ENCODE measurements at places on chromosomes 6 and 20. TPM values are rescaled to one million over a fixed set of nuclear protein-coding genes. Genes with fewer than 3 reads are reported as not detected.

- no peak overlapping the region for H3K4me3 ChIP-seq
- H3K36me3 ChIP-seq, result no peaks in the 10 kb centered on the region
- no peak for DNase-seq
- H3K4me1 ChIP-seq, result no peaks in the 10 kb centered on the region
Observed at GRCh38 chr6:167770291-167770955, 56.3 kb upstream of the AFDN start.

DNA sequence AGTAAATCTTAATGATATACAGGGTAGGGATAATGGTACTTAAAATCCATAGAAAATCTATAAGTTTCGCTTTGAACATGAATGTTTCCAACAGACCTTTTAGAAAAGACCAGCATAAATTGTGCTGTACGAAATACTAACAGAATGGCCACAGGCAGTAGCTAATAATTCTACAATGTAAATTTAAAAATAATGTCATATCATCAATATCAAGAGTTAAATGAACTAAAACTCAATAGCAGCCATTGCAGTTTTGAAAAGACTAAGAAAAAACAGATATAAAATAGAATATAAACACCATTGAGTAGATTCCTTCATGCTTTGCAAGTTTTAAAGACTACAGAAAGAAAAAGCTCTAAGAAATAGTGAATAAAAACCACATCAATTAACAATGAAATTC lies 14.7 kb downstream of the TBC1D32 start:
- H3K4me1 ChIP-seq, result no peaks in the 10 kb centered on the region
- no peaks in the 10 kb centered on the region for H3K27me3 ChIP-seq
- H3K4me3 ChIP-seq, result no peak overlapping the region
- no peaks in the 10 kb centered on the region for H3K36me3 ChIP-seq
- no peak overlapping the region for H3K27ac ChIP-seq
- no peak for DNase-seq

GRCh38 chr20:40422656-40423055 lies 266.4 kb downstream of the MAFB start:
- no peaks in the 10 kb centered on the region for H3K4me1 ChIP-seq
- H3K36me3 ChIP-seq, result no peaks in the 10 kb centered on the region
- no peak overlapping the region for H3K4me3 ChIP-seq
- DNase-seq, result no peak
- no peak overlapping the region for H3K27ac ChIP-seq

- H3K4me3 ChIP-seq, result no peak overlapping the region
- H3K4me1 ChIP-seq, result no peaks in the 10 kb centered on the region
- no peak for DNase-seq
- H3K27ac ChIP-seq, result no peak overlapping the region
- H3K27me3 ChIP-seq, result peaks cover 4% of the 10 kb centered on the region
Observed at GRCh38 chr20:40336533-40336932, 352.5 kb downstream of the MAFB start.

DNA sequence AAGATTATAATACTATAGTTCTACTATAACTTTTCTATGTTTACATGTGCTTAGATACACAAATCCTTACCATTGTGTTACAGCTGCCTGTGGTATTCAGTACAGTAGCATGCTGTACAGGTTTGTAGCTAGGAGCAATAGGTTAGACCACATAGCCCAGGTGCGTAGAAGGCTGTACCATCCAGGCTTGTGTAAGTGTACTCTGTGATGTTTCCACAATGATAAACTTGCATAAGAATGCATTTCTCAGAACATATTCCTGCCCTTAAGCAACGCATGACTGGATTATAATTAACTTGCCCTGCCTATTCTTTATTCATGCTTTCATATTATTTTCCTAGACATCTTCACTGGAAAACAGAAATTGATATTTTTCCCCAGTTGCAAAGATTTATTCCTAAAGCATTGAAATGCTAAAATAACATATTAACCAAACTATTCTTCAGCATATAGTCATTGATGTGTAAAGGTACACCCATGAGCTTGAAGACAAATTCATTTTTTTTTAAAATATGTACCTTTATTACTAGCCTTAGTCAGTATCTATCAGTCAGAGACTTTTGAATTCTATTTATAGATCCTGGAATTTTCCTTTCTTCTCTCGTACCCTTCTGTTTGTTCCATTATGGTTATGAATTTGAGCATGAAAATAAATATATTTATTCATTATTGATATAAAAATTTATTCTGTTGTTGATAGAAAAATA lies 7.2 kb upstream of the CTAGE9 start:
- no peak overlapping the region for H3K4me3 ChIP-seq
- DNase-seq, result no peak
- no peaks in the 10 kb centered on the region for H3K4me1 ChIP-seq
- H3K36me3 ChIP-seq, result no peaks in the 10 kb centered on the region
- H3K27me3 ChIP-seq, result no peaks in the 10 kb centered on the region

DNA sequence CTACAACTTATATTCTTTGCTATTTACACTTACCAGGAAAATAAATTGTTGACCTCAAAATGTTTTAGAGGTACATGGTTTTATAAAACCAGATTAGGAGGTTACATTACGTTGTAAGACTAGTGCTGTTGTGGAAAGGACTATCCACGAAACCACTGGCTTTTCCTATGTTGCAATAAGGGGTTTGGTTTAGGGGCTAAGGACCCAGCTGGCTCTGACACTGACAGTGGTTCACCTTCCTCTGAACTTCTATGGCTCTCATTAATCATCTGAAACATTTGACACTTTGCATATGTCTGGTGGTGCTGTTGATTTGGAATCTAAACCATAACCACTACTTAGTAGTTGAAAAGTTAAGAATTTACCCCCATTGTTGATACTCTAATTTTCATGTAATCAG lies 186.7 kb downstream of the NKAIN2 start:
- H3K36me3 ChIP-seq, result no peaks in the 10 kb centered on the region
- H3K27ac ChIP-seq, result no peak overlapping the region
- no peaks in the 10 kb centered on the region for H3K4me1 ChIP-seq
- DNase-seq, result no peak
- no peaks in the 10 kb centered on the region for H3K27me3 ChIP-seq

DNA sequence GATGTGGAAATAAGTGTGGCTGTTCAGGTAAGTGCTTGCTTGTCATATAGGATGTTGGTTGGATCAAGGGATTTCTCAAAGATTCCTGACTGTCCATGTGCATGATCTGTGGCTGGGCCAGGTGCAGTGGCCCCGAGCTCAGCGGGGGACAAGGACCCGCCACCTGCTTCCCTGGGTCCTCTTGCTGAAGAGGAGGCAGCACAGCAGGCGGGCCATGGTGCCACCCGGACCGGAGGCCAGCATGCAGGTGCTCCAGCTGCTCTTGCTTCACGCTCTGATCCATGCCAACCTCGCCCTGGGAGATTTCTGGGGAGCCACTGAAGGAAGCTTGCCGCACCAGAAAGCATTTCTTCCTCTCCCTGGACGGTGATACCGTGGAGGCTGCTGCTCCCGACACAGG lies 173.8 kb downstream of the HIVEP2 start:
- no peaks in the 10 kb centered on the region for H3K27me3 ChIP-seq
- H3K27ac ChIP-seq, result no peak overlapping the region
- no peaks in the 10 kb centered on the region for H3K4me1 ChIP-seq
- no peaks in the 10 kb centered on the region for H3K36me3 ChIP-seq
- no peak for DNase-seq

- no peaks in the 10 kb centered on the region for H3K27me3 ChIP-seq
- peak; percentile 33 for DNase-seq
- no peak overlapping the region for H3K27ac ChIP-seq
- H3K36me3 ChIP-seq, result no peaks in the 10 kb centered on the region
Observed at GRCh38 chr20:51871943-51872342, 69.6 kb upstream of the SALL4 start.

DNA sequence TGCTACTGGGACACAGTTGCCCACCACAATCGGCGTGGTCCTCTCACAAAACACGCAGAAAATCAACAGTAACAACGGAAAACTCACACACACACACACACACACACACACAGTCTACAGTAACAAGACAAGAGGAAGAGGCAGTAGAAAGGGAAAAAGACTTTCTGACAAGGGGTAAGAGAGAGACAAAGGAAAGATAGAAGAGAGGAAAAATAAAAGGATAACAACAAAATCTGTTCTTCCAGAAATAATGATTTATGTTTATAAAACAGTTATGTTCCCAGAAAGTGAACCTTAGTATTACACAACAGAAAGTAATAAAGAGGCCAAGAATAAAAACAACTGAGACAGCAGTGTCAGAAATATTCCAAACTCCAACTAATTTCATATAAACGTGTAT lies 2.9 kb downstream of the RANBP9 start:
- H3K4me1 ChIP-seq, result peaks cover 22% of the 10 kb centered on the region
- H3K27me3 ChIP-seq, result no peaks in the 10 kb centered on the region
- H3K36me3 ChIP-seq, result no peaks in the 10 kb centered on the region
- no peak overlapping the region for H3K27ac ChIP-seq

DNA sequence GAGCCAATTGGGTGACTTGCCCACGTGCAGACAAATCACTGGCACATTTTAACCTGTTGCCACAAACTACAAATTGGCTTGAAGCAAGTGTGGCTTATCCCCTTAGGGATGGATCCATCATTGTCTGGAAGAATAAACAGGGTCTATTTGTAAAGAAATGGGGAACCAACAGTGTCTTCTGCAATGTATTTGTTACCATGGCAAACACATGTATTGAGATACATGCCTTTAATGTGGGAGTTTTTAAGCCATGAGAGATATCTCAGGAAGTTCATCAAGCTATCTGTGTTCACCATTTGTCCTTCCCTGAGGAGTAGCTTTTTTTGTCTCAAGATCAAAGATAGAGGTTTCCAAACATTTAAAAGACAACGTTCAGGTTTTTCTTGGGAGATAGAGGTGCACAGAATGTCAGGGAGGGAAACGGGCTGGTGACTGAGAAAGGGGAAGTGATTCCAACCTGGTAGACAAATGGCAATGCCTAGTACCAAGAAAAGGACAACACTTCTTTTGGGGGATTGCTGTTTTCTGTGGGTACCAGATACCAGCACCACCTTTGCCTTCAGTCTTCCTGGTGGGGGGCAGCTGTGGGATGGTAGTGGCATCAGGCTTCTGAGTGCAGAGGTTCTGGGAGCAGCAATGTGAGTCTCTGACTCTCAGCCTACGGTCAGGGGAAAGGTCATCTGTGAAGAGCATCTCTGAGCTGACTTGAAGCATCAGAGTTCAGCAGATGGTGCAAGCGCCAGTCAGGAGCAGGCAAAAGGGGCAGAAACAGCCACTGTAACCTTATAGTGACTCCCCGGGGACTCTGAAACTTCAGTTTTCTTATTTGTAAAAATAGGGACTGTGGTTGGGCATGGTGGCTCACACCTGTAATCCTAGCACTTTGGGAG lies 20.1 kb upstream of the BCAS1 start:
- H3K27ac ChIP-seq, result no peak overlapping the region
- DNase-seq, result no peak
- H3K27me3 ChIP-seq, result no peaks in the 10 kb centered on the region
- H3K36me3 ChIP-seq, result no peaks in the 10 kb centered on the region

- H3K36me3 ChIP-seq, result peaks cover 5% of the 10 kb centered on the region
- peak overlapping the region; percentile 4 for H3K27ac ChIP-seq
- H3K4me1 ChIP-seq, result peaks cover 24% of the 10 kb centered on the region
- H3K27me3 ChIP-seq, result no peaks in the 10 kb centered on the region
- no peak for DNase-seq
- no peak overlapping the region for H3K4me3 ChIP-seq
Observed at GRCh38 chr20:1883986-1884385, 11.2 kb upstream of the SIRPA start.

DNA sequence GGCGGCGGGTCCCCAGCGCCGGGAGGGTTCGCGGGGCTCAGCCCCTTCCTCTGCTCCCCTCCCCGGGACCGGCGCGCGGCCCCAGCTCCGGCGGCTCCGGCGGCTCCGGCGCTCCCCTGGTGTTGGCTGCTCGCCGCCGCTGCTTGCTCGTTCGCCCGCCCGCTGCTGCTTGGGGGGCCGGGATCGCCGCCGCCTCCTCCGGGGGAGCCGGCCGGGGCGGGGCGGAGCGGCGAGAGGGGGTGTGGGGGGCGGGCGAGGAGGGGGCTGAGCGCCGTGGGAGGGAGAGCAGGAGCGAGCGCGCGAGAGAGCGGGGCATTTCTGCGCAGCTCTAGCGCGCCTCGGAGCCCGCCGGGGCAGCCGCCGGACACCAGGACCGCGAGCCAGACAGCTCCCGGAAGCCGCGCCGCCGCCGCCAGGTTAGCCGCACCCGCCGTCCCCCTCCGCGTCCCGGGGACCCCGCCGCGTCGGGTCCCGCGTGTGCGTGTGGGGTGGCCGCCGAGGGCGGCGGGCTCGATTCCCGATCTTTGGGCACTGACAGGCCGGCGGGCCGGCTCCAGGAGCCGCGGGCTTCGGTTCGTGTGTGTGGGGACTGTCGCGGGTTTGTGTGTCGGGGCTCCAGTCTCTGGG lies 62.0 kb upstream of the EPB41L1 start:
- no peaks in the 10 kb centered on the region for H3K36me3 ChIP-seq
- H3K27ac ChIP-seq, result no peak overlapping the region
- H3K4me3 ChIP-seq, result peak overlapping the region; percentile 51
- H3K4me1 ChIP-seq, result no peaks in the 10 kb centered on the region

The MYH7B gene
- total RNA-seq, result 0.34 TPM

The EYS gene
- 0.50 TPM for total RNA-seq

The CST3 gene
- 91.3 TPM for total RNA-seq

The OR12D3 gene
- not detected for total RNA-seq

The TUBB2B gene
- total RNA-seq, result 158 TPM

The TRIM10 gene
- not detected for total RNA-seq

The LY6G6C gene
- total RNA-seq, result 0.80 TPM

Measured in A673 (cell line).